Caco-2 (cell line): ENCODE measurements at places on chromosomes 16 and 17. TPM values are rescaled to one million over a fixed set of nuclear protein-coding genes. Genes with fewer than 3 reads are reported as not detected.
A peak's percentile ranks its signal among the peaks of the same experiment; 100 is the strongest.

DNA sequence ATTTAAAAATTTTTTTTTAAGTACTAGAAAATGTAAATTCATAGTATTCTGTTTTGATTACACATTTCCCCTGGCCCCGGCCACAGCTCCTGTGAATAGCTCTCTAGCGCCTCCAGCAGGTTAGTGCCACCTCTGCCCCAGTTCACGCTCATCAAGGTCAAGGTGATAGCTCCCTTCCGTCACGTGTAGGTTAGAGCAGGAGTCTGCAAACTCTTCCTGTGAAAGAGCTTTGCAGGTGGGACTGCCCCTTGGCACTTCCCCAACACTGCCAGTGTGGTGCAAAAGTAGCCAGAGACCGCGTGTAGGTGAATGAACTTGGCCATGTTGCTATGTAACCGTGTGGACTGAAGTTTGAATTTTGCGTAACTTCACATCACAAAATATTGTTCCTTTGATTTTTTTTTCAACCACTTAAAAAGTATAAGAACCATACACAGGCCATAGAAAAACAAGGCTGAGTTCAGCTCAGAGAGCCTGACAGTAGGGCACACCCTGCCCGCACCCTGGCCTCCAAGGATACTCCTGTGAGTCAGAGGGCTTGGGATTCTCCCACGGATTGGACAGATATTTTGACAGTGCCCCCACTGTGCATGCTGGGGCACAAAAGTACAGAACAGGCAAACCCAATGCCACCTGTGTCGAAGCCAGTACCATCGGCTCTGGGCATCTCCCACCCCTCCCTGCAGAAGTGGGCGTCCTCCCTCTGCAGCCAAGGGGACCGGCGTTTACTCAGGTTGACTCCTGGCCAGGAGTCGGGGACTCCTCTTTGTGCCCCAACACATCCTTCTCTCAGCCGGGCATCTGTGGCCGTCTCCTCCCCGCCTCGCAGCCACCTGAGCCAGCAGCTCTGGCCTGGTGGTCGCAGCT, 92.0 kb upstream of the CHMP6 start:
- peak; percentile 51 for DNase-seq
- no peak overlapping the region for H3K4me3 ChIP-seq
- no peaks in the 10 kb centered on the region for H3K27me3 ChIP-seq
- H3K27ac ChIP-seq, result no peak overlapping the region

DNA sequence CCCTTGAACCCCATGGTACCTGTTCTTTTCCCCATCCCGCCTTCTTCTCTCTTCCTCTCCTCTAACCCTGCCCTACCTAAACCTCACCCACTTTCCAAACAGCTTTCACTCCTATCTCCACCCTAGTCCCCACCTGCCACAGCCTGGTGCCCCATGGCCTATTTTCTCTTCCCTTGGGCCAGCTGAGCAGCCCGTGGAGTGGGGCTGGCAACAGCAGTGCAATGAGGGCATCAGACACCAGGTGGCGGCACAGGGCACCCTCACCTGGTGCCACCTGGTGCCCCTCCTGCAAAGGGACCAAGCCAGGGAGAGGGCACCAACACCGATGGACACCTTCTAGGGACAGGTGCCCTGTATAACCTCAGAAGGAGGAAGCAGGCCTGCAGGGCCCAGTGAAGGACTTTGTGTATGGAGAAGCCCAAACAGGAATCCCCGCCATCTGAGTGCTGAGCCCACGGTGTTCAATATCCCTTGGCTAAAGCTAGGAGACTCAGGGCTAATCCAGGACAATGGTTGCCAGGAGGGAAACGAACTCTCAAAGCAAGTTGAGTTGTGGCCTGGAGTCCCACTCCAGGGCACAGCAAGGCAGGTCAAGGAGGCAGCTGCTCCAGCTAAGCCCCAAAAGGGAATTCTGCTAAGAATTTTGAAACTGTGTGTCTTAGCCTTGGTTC, 4.0 kb upstream of the ABCC3 start:
- peaks cover 50% of the 10 kb centered on the region for H3K4me1 ChIP-seq
- H3K36me3 ChIP-seq, result no peaks in the 10 kb centered on the region
- no peak overlapping the region for H3K4me3 ChIP-seq
- DNase-seq, result peak; percentile 91
- H3K27me3 ChIP-seq, result no peaks in the 10 kb centered on the region
- no peak overlapping the region for H3K27ac ChIP-seq

DNA sequence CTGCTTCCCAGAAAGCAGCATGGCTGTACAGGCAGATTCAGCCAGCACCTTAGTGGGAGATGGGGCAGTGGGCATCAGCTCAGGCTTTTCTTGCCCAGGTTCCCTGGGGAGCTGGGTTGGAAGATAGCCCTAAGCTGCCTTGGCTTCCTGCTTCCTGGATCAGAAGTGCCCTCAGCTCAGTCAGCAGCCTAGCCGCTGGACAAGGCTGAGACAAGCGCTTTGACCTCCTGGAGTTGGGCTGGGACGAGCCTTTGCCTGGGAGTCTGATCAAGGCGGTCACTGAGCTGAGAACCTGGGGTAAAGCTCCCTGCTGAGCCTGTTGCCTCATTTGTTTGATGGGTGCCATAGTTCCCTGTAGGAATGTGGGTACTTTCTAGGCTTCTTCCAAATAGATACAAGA, 190.0 kb downstream of the RAB11FIP4 start:
- H3K27ac ChIP-seq, result no peak overlapping the region
- no peaks in the 10 kb centered on the region for H3K27me3 ChIP-seq
- no peaks in the 10 kb centered on the region for H3K4me1 ChIP-seq

KRT23 gene
- 43.6 and 47.1 TPM in 2 replicates for total RNA-seq

OTOP3 gene
- total RNA-seq, result not detected in 2 replicates
